CD8-positive, alpha-beta T cell (primary cell): ENCODE measurements at places on chromosomes 12 and 14. TPM values are rescaled to one million over a fixed set of nuclear protein-coding genes. Genes with fewer than 3 reads are reported as not detected.
A peak's percentile ranks its signal among the peaks of the same experiment; 100 is the strongest.

GRCh38 chr12:32107359-32108267 is 966 bp downstream of the BICD1 start:
- DNase-seq, result no peak

GRCh38 chr14:33657476-33657875 is 293.4 kb downstream of the EGLN3 start:
- no peak for DNase-seq

- no peak for DNase-seq
Measured at GRCh38 chr12:67592228-67593011, 56.1 kb upstream of the DYRK2 start.

- DNase-seq, result no peak
Measured at GRCh38 chr12:16668198-16668597, 62.2 kb upstream of the LMO3 start.

TGFB3 gene
- total RNA-seq, result 6.9 TPM

DNA sequence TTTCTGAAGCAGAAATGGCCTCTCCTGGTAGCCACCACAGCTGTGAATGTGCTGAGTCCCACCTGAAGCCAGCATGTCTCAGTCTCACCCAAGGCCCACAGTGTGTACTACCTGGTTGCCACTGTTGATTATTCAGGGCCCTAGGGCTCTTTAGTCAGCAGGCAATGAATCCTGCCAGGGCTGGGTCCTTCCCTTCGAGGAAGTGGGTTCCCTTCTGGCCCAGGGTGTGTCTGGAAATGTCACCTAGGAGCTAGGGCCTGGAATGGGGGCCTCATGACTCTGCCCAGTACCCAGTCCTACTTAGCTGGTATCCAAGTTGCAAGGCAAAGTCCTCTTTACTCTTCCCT is 207.4 kb downstream of the SYNE2 start:
- DNase-seq, result no peak

GRCh38 chr12:93526786-93527428 is 45.6 kb upstream of the SOCS2 start:
- no peak for DNase-seq

DNA sequence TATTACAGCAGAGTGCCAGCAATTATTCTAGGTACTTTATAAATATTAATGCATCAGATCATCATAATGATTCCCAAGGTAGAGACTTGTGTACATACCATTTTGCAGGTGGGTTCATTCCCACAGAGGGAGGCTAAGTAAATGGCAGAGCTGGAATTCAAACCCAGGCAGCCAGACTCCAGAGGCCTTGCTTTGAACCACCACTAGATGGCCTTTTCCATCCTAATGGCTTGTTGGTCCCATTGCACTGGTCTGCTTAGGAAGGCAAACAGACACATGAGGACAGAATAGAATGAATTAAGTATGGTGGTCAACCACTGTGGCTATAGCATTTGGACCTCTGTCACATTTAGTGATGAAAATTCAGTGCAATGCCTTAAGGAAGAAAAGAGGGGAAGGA is 158.7 kb downstream of the METTL25 start:
- no peak for DNase-seq

HAL gene
- total RNA-seq, result 0.17 TPM

WNT5B gene
- total RNA-seq, result not detected

- DNase-seq, result no peak
Measured at GRCh38 chr12:124422570-124423523, 128.0 kb downstream of the RFLNA start.

- no peak for DNase-seq
Measured at GRCh38 chr14:100532906-100533655, 54.1 kb downstream of the BEGAIN start.

KRT74 gene
- not detected for total RNA-seq

GRCh38 chr12:55955800-55956508 is 9.9 kb downstream of the PMEL start:
- peak; percentile 45 for DNase-seq

DNA sequence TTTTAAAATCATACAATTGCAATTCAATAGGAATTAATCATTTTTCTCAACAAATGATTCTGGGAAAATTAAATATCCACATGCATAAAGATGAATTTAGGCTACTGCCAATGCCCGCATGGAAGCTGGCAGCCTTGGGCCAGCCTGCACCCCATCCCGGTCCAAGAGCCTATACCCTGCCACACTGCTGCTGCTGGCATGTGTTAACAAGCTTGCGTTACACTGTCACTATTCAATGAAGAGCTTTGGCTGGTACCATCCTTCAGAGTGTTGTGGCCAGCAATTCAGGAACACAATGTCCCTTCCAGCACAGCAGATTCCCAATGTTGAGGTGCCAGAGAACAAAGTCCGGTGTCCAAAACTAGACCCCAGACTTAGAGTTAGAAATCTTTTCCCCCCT is 13.6 kb upstream of the TAS2R14 start:
- DNase-seq, result no peak

DNA sequence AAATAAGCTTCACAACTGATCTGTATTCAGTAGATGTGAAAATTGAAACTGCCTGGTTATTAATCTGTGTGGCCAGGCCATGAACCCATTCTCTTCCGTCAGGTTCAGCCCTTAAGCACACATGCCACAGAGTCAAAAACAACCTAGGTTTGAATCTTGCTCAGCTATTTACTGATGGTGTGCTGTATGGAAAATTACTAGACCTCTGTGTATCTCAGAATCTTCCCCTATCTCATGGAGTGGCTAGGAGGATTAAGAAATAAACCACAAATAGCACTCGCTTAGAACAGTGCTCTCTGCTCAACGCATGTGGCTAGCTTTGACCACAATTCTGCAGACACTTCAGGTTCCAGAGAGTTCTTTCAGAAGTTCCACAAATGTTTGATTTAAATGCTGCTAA is 240.7 kb upstream of the PLEKHG7 start:
- DNase-seq, result no peak

DNA sequence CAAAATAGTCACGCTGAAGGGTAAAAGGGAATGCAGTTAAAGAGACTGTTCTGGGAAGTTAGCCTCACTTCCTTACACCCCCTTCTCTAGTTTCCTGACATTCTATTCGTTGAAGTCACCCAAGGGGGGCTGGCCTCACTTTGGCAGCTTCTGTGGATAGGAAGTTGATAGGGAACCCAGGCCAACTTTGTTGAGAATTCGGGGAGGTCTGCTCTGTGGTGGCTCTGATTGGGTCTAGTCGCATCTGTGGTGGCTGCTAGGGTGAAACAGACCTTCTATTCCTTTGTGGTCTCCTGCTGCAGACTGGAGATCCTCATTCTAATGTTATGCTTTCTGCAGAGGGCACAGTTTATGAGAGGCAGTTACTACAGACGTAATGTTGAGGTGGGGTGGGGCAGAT is 28.8 kb upstream of the GZMB start:
- DNase-seq, result no peak

DNA sequence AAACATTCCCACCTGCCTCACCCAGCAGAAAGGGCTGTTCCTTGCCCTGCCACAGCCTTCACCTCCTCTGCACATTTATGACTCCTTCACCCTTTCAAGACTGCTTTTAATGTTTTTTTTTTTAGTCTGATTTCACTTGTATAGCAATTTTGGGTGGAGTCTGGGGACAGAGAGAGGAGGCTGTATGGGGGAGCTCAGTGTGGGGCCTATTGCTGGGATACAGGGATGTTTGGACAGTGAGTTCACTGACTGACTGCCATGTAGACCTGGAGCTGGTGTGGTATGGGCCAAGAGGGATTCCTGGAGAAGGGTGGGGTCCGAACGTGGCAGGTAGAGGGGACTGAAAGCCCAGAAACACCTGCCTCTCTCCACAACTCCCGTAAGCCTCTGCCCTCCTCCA is 1.9 kb upstream of the KRT85 start:
- DNase-seq, result no peak

DNA sequence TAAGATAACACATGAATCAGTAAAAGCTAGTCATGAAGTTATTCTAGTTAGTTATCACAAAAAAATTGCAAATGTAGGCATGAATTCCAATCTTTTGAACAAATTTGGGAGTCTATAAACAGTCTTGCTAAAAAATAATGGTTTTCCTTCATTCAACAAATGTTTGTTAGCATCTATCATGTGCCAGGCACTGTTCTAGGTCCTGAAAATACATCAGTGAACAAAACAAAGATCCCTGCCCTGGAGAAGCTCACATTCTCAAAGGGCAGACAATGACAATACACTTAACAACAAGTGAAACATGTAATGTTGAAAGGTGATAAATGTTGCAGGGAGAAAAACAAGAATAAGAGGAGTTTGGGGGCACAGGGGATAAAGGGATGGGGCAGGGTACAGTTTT is 86.9 kb downstream of the OTX2 start:
- no peak for DNase-seq

ACSS3 gene
- total RNA-seq, result not detected

DNA sequence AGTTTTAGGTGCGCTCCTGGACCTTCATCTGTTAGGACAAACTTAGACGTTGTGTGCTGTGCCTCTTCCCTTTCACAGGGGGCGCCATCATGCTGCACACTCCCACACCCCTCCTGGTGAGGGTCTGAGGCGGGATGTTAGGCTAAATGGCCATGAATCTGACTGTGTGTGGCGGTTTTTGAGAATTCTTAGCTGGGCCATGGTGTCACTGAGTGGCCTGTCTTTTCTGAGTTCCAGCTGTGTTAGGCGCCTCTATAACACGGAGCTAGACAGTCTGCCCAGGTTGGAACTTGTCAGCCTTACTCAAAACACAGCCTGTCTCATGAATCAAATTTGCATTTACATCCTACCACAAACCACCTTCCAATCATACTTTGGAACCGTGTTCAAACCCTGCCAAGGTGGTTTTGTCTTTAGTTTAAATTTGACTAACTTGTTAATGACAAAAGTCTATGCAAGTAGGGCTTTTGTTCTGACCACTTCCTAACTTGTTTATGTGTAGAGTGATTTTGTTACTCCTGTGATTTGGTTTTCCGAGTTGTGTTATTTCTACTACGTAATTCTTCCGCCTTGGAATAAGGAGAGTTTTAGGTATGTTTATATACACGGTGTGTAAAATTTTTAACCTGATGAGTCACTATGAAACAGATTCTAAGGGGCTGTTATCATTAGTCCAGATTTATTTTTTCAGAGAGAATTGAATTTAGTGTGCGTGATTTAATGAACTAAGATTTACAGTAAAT is 19.6 kb downstream of the ACVR1B start:
- DNase-seq, result peak; percentile 39

GRCh38 chr12:5165296-5165970 is 121.8 kb downstream of the KCNA5 start:
- DNase-seq, result no peak

GRCh38 chr12:23128462-23128861 is 503.5 kb downstream of the ETNK1 start:
- DNase-seq, result no peak

RD3L gene
- not detected for total RNA-seq

DNA sequence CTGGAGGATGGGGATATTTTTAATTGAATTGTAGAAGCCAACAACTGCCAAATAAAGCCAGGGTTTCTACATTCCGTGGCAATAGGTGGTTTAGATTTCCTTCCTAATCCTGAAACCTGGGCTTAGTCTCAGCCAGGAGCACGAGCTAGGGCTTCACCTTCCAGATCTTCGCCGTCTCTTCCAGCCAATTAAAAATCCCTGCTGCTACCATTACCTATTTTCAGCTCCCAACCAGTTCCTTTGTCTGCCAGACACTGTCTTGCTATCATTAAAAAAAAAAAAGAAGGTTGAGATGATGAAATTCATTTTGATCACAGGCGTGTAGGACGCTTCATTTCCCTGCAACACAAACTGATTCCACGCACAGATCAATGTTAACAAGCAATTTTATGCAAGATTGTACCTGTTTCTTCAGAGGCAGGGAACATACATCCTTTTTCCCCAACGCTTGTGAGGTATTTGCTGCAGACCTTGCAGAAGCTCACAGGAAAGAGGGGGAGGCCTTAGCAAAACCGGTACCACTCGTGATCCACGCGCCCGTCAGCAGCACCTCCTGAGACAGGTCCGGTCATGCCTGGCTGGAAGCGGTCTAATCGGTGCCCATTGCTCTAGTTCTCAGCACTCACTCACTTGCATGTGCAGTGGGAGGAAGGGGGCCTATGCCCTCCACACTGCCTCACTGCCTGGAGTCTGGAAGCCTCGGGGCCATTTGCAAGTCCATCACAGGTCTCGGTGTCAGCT is 65.1 kb downstream of the SLC6A12 start:
- DNase-seq, result no peak

- no peak for DNase-seq
Measured at GRCh38 chr12:15698377-15698871, 90.8 kb downstream of the EPS8 start.

GRCh38 chr12:22348208-22348607 is 13.7 kb upstream of the ST8SIA1 start:
- DNase-seq, result no peak

C12orf54 gene
- not detected for total RNA-seq

LMO3 gene
- not detected for total RNA-seq
